ENCODE measurements at places on chromosomes 2 and 18.

DNA sequence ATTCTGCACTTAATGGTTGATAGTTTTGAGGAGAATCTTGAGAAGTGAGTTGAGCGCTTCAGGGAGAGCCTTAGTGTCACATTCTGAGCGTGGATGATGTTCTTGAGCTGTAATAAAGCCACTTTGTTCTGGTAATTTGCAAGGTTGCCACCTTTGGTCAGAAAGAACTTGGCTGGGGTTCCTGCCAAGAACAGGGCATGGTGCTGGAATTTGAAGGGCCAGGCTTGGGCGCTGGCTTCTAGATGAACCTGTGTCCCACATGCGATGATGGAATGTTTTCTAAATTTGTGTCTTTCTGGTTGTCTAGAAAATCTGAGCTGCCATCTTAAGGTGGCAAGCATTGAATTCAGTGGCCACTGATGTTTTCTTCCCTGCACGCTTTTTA lies 124.1 kb upstream of the EML6 start:
- DNase-seq, result no peak

DNA sequence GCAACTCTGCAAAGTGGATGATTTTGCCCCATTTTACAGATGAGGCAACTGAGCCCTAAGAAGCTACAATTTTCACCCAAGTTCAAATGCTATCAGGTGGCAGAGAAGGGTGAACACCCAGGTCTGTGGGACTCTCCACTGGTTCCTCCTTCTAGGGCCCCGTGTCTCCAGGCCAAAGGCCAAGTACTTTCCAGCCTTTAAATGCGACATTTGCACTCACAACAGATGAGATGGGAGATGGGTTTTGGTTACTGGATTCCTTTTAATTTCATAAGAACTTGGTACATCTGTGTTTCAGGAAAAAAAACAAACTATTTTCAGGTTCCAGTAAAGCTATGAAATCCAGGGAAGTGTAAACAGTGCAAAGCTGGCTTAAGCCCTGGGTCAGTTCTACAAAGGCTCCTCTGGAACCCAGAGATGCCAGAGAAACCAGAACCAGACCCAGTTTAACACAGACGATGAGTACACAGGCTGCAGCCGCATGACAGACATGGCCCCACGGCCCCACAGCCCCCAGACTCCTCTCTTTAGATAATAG lies 361.7 kb downstream of the ANAPC1 start:
- peak; percentile 22 for DNase-seq

GRCh38 chr2:237864444-237864931 lies 5.1 kb downstream of the RAMP1 start:
- DNase-seq, result no peak

GRCh38 chr2:126639276-126639675 lies 16.7 kb upstream of the GYPC start:
- no peak for DNase-seq

- no peak for DNase-seq
Measured at GRCh38 chr18:56199580-56200330, 438.6 kb downstream of the TXNL1 start.

GRCh38 chr2:75790121-75790813 lies 79.6 kb upstream of the GCFC2 start:
- peak; percentile 16 for DNase-seq

- peak; percentile 25 for DNase-seq
Measured at GRCh38 chr2:31384351-31384750, 30.2 kb downstream of the XDH start.

DNA sequence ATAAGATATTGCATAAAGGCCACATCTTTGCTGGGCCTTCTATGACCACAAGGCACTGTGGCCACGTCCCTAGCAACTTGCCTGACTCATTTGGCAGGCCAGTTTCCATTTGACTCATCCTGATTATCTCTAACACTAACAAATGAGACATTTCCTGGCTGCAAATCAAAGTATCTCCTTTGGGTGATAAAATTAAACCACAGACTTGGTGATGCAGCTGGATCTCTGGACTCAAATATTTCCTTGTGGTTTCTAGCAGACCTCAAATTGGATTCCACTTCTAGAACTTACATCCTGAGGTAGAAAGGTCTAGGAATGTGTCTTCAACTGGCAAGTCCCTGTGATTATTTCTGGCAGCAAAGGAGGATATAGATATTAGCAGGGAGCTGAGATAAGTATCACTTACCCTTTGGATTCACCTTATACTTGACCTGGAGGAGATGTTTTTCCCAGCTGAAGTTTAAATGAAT lies 167.9 kb upstream of the NXPH2 start:
- peak; percentile 43 for DNase-seq

GRCh38 chr18:56112013-56112749 lies 524.2 kb upstream of the TCF4 start:
- no peak for DNase-seq

- no peak for DNase-seq
Measured at GRCh38 chr18:77395953-77396352, 146.3 kb downstream of the GALR1 start.

GRCh38 chr2:159650574-159650973 lies 34.2 kb upstream of the BAZ2B start:
- no peak for DNase-seq

- DNase-seq, result no peak
Measured at GRCh38 chr2:183214680-183215079, 90.4 kb downstream of the NUP35 start.

GRCh38 chr18:25563816-25564683 lies 212.1 kb upstream of the ZNF521 start:
- DNase-seq, result no peak

GRCh38 chr2:191637182-191638078 lies 40.5 kb upstream of the NABP1 start:
- peak; percentile 52 for DNase-seq

- DNase-seq, result no peak
Measured at GRCh38 chr18:23250893-23251656, 115.8 kb downstream of the CABLES1 start.

- no peak for DNase-seq
Measured at GRCh38 chr2:46985512-46985911, 69.9 kb upstream of the MCFD2 start.

DNA sequence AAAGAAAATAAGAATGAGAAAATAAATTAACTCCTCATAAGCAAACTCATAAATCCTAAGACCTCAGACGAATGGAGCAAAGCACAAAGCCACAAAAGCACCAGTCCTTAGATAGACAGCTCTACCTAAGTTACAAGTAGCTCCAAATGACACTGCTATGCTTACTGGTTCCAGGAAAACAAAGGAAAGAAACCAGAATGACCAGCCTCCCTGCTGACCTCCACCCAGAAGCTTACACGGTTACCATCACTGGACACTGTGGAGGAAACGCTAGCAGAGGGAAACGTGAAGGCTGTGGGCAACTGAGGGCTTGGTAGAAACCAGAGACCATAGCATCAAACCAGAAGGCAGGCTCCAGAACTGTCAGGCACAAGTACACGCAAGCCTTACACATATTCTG lies 67.8 kb downstream of the STK39 start:
- DNase-seq, result no peak

- DNase-seq, result no peak
Measured at GRCh38 chr2:70633508-70633907, 79.9 kb upstream of the TGFA start.

GRCh38 chr2:230762317-230762896 lies 49.8 kb downstream of the CAB39 start:
- peak; percentile 41 for DNase-seq

GRCh38 chr2:125424266-125424785 lies 1231.6 kb upstream of the GYPC start:
- DNase-seq, result no peak

GRCh38 chr2:105144152-105144940 lies 97.2 kb upstream of the GPR45 start:
- DNase-seq, result no peak

- DNase-seq, result peak; percentile 98
Measured at GRCh38 chr2:241701399-241702154, at the start of gene ING5. Gene ING5 (plus strand): TSS chr2:241702039. CDS start chr2:241702066, 27 bp downstream.

GRCh38 chr2:12506846-12507245 lies 209.9 kb upstream of the TRIB2 start:
- no peak for DNase-seq

GRCh38 chr2:88027697-88028389 lies 11.5 kb upstream of the RNU2-63P start:
- no peak for DNase-seq

DNA sequence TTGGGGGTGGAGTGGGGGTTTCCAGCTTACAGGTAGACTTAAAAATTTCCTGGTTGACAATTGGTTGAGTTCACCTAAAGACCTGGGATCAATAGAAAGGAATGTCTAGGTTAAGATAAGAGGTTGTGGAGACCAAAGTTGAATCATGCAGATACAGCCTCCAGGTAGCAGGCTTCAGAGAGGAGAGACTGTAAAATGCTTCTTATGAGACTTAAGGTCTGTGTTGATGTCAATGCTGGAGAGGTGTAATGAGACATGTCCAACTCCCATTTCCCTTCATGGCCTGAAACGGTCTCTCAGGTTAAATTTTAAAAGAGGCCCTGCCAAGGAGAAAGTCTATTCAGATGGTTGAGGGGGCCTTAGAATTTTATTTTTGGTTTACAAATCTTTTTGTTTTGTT lies 38.5 kb upstream of the RND3 start:
- peak; percentile 42 for DNase-seq

GRCh38 chr2:121086450-121086849 lies 198.6 kb downstream of the TFCP2L1 start:
- DNase-seq, result no peak

- DNase-seq, result peak; percentile 14
Measured at GRCh38 chr2:67234440-67234839, 162.7 kb upstream of the ETAA1 start.

DNA sequence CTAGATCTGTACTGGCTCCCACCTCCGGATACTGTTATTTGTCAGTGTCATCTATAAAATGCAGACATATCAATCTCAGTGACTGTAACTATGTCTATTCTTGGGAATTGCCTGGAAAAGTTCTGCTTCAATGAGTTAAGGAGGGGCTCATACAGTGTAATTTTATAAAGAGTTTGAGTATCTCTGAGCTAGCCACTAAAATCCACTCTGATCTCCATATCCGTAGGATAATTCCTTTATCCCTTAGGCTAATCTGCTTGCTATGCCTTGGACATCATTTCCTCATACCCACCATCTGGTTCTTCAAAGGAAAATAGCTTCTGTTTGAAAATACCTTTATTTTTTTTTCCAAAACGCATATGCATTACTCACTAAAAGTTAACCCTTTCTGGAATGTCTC lies 863.2 kb downstream of the SUCLG1 start:
- no peak for DNase-seq

DNA sequence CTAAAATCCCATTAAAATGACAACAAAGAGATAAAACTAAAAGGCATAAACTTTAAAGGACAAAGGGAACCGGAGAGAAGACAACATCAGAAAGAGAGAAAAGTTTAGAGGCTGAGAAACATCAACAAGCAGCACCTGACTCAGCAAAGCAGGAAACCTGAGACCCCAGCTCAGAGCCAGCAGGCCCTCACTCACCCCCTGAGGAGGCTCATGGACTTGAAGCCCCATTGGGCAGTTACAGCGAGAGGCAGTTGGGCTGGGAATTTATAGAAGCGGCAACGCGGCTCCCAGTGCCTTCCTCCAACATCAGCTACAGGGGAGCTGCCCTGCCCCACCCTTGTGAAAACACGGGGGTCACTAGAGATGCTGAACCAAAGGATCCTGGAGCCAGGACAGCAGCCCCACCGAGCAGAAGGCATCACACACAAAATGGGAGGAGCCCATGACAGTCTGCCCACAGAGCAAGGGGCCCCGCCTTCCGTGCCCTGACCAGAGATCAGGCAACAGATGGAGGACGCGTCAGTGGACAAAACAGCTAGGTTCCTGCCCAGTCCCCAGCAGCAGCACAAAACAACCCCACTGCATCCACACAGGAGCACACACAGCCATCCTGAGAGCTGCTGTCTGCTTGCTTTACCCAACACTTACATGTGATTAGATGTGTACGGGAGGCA lies 52.7 kb downstream of the CMPK2 start:
- DNase-seq, result no peak

DNA sequence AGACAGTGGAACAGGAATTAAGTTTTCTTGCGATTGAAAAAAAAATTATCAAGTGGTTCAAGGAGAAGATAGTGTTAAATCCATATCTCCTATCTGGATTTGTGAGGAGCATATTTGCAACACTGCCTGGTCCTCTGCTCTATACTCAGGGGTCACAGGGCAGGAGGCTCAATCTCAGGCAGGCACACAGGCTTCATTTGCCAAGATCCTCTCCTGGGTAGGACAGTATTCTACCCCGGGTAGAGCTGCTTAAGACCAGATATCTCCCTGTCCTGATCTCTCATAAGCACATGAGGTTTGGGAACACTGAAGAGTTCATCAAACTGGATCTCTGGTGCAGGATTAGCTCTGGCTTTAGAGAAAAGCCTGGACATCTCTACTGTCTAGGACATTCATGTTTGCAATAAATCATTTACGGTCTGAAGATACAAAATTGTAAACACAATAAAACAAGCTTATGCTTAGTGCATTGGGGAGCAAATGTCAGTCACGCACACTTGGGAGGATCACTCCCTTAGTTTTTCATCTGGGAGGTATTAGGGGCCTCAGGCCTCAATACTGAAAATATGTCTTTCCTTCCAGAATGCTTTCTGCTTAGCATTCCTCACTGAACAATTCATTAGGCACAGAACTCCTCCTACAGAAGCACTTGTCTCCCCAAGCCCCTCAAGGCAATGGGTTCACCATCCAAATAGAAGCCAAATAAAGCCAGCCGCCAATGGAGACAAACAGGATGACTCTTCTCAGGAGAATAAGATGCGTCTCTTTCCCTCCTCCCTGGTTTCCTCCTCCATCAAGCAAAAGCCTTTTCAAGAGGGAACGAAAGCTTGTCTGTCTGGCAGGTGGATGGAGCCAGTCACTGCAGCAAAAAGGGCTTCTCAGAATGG lies 34.1 kb upstream of the LCLAT1 start:
- DNase-seq, result peak; percentile 49

- DNase-seq, result no peak
Measured at GRCh38 chr2:47686018-47686417, 96.9 kb upstream of the MSH6 start.

DNA sequence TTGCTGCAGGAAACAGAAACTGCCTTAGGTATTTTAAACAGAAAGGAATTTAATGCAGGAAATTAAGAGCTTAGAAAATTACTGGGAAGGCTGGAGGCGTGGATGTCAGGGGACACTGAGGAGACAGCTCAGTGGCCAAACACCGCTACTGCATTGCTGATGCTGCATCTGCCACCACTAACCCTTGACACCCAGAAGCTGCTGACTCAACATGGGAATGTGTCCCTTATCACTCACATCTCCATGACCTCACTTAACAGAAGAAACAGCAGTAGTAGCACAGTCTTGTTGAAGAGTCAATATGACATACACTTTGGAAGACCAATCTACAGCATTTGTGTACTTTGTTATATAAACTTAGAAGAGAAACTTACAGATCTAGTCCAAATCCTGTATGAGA lies 906.1 kb downstream of the SLC4A3 start:
- DNase-seq, result peak; percentile 78

DNA sequence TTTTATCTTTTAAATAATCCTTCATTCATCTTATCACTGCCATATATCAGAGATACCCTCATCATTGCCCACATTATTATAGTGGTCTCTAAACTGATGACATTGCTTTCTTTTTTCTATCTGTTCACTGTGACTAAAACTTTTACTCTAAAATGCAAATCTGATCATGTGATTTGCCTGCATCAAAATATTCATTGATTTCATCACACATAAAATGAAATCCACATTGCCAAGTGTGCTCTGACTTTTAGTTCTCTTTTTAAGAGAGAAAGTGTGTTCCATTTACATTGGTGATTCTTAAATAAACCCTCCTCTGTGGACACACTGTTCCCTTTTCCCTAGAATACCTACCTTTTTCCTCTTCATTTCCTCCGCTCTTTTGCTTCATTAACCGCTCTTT lies 7.5 kb downstream of the REL start:
- DNase-seq, result no peak

Measured in hepatocyte (in vitro differentiated cells).